AG04450 (cell line): ENCODE measurements at places on chromosomes 5 and 9. TPM values are rescaled to one million over a fixed set of nuclear protein-coding genes. Genes with fewer than 3 reads are reported as not detected.

DNA sequence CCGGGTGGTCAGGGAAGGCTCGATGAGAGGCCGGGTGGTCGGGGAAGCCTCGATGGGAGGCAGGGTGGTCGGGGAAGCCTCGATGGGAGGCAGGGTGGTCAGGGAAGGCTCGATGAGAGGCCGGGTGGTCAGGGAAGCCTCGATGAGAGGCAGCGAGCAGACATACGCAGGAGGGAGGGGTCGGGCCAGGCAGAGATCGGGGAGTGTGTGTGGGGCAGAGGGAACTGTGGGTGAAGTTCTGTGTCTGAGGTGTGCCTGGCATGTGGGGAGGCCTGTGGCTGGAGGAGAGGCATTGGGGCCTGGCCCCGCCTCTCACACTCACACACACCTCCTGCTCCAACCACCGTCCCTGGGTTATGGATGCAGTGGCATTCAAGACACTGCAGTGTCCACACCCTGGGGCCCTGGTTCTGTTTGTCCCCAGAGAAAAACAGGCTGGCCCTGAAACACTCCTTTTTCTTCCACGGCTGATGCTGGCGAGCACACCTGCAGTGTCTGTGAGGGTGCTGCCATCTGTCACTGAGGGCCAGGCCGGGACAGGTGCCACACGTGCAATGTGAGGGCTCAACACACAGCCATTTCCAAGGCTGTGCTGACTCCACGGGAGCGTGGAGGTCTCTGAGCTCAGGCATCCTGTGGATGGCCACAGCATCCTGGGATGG, 6.5 kb upstream of the PLEKHG4B start:
- no peak for DNase-seq

NUTM2F gene
- polyA plus RNA-seq, result not detected in 2 replicates

DNA sequence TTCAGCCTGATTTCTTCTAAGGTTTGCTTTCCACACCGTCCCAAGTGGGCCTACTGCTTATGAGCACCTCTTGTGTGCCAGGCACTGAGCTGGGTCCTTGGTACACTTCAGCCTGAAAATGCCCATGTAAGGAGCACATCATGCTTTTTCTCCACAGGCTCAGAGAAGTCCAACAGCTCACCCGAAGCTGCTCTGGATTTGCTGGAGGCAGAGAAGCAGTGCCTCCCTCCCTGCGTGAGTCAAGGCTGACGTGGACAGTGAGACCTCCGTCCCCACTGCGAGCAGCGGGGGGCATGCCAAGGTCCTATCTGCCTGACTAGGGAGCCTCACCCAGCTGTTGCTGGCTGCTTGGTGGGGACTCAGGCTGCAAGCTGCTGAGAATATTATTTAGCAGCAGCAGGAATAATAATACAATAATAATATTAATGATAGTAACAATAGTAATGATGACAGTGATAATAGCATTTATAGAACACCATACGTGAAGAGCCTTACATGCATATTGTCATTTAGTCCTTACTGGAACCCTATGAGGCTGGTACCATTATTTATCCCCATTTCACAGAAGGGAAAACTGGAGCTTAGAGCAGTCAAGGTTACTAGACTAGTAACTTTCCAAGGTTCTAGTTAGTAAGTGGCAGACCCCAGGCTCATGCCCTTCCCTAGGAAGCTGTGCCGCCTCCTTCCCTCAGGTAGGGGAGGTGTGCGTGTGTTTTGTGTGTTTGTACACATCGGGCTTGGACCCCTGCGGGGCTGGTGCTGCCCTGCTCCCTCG, 194.8 kb downstream of the HSPA4 start:
- DNase-seq, result no peak

DNA sequence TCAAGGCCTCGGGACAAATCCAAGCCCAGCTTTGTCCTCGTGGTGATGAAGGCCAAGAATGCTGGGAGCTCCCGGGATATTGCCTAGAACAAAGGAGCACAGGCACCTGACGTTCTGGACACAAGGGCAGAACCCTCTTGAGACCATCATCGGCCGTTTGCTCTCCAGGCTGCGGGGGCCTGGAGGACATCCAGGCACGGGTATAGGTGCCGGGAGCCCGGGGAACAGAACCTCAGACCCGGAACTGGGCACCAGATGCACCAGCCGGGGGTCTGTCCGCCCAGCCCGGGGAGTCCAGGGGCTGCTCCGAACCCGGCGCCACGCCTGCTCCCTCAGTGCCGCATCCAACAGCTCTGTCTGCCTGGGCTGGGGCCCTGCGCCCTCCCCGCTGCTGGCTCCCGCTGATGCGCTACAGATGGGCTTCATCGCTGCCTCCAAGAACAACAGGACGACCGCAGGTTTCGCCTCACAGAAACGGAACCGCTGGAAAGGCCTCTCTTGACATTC, 88.0 kb downstream of the ADAMTS2 start:
- DNase-seq, result no peak

DNA sequence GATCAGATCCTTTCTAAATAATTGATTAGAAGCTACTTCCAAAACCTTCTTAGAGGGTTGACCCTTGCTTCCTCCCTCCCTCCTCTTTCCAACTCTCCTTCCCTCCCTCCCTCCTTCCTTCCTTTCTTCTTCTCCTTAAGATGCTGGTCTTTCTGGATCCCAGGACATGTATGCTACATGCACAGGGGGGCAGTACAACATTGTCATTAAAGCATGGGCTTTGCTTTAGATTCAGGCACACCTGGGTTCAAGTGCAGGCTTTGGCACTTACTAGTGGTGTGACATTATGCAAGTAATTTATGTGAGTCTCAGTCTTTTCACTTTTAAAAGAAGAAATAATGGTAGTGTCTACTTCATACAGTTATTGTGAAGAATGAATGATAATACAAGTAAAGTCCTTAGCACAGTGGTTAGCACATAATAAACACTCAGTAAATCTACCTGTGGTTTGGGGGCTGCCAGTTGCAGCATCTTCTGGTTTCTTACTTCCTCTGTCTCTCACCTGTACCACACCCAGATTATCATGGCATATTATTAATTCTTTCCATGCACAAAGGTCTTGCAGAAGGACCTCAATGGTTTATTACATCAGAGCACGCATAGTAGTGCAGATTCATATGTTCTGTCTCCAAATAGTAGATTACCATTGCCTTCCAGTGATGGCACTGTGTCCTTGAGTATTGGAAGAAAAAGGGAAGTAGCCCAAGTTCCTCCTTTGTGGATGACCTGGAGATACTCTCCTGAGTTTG, 154.1 kb downstream of the ARHGAP26 start:
- no peak for DNase-seq

- no peak for DNase-seq
Observed at GRCh38 chr9:100083448-100084127, 15.2 kb downstream of the ERP44 start.

DNA sequence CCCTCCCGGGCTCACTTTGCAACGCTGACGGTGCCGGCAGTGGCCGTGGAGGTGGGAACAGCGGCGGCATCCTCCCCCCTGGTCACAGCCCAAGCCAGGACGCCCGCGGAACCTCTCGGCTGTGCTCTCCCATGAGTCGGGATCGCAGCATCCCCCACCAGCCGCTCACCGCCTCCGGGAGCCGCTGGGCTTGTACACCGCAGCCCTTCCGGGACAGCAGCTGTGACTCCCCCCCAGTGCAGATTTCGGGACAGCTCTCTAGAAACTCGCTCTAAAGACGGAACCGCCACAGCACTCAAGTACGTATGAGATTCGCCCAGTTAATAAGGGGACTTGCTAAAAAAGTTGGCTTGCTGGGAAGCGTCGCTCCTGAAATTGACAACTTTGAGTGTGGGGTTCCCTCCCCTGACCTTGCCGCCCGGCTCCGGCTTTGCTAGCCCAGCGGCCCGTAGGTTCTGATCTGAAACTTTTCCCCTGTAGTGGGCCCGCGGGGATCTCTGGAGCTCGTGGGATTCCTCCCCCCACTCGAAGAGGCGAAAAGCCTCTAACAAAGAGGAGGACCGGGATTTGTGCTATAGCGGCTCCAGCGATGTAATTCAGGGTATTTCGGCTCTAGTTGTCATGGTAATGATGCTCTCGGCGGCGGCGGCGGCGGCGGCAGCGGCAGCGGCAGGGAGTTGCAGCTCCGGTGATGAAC, 572 bp downstream of the NR4A3 start:
- DNase-seq, result no peak

- DNase-seq, result no peak
Observed at GRCh38 chr9:92404042-92404836, at the start of gene OGN. Gene OGN (minus strand): TSS chr9:92404578. CDS start chr9:92403407, 1,171 bp downstream.

- no peak for DNase-seq
Observed at GRCh38 chr5:179769271-179769670, 24.5 kb upstream of the LTC4S start.

SMIM32 gene
- polyA plus RNA-seq, result not detected in 2 replicates

SLCO6A1 gene
- not detected in 2 replicates for polyA plus RNA-seq

- DNase-seq, result no peak
Observed at GRCh38 chr9:128653908-128654307, 2.7 kb downstream of the DYNC2I2 start.

DNA sequence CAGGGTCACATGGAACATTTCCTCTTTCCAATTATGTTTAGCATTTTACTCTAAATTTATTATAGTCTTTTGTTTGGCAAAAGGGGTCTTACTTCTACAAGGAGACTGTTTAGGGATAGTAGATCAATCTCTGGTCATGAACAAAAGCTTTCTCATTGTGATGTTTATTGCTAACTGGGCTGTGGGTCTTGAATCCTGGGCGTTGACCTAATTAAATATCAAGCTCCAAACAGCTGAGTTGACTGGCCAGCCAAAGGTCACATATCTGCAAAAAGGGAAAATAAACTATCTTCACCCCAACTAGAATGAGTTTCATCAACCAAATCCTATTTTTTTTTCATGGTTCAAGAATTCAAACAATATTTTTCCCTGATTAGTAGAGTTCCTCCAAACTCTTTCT, 245.4 kb upstream of the TUT7 start:
- no peak for DNase-seq

SLC2A8 gene
- polyA plus RNA-seq, result 5.4 and 6.3 TPM in 2 replicates

SKP2 gene
- polyA plus RNA-seq, result 21.6 and 24.6 TPM in 2 replicates

TMC1 gene
- 0.11 TPM in 1 of 2 replicates, not detected in the other for polyA plus RNA-seq

N4BP3 gene
- 0.29 and 0.30 TPM in 2 replicates for polyA plus RNA-seq

DNA sequence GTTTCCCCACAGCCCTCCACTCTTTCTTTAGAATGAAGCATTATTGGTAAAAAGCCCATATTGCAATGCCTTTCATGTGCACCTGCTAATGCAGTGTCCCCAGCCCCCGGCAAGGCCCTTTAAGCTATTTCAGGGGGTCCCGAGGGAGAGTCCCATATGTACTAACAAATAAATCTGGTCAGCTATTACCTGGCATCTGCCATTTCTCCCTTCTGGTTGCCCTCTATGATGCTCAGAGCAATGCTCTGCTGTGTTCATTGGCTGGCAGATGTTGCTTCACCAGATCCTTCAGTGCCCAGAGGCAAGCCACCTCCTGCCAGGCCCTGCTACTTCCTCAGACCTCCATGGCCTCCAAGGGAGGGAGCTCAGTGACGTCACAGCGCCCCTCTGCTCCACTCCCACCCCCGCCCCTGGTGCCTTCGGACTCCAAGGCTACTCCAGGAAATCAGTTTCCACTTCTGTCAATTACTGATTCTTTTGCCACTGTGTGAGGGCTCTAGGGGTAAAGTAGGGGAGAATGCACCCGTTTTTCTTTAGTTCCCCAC, 201.1 kb upstream of the GLRA1 start:
- DNase-seq, result no peak

GRCh38 chr9:134225816-134226215, 61.5 kb upstream of the RNU6ATAC start:
- no peak for DNase-seq

C7 gene
- 14.4 and 17.1 TPM in 2 replicates for polyA plus RNA-seq

- DNase-seq, result no peak
Observed at GRCh38 chr5:162202285-162202880, 134.8 kb downstream of the GABRG2 start.

DNA sequence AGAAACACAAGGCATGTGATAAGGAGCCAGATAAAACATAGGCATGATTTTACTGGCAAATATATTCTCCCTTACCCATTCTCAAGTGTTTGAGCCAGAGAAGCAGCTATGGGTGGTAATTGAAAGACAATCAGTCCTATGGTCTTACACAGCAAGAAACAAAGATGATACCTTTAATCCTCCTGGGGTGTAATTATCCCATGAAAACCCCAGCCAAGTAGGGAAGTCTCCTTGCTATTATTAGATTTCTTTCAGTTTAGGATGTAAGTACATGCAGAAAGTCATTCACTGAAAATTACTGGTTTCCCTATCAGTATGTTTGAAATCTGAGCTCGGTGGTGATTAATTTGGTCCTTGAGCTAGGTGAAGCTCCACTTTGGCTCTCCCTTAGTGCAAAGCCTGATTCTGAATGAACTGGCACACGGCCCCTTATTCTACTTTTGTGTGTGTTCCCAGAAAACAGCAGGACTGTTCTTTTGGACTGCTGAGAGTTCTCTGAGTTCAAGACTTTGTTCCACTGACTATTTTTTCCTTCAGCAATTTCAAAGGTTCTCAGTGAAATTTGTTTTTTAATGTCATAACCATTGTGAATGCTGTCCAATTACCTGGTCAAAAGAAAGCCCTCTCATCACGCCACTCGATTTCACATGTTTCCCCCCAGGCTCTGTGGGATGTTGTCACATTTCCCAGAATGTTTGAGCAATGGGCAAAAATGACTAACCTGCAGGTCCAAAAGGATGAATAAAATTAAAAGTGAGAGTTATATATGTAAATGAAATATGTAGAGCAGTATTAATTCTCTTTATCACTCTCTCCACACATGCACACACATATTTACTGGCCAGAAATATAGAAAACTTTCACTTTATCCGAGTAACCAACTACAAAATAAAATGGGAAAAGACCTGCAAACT, 343.0 kb downstream of the RAB3C start:
- DNase-seq, result no peak

ITGA1 gene
- 136 and 148 TPM in 2 replicates for polyA plus RNA-seq

DNA sequence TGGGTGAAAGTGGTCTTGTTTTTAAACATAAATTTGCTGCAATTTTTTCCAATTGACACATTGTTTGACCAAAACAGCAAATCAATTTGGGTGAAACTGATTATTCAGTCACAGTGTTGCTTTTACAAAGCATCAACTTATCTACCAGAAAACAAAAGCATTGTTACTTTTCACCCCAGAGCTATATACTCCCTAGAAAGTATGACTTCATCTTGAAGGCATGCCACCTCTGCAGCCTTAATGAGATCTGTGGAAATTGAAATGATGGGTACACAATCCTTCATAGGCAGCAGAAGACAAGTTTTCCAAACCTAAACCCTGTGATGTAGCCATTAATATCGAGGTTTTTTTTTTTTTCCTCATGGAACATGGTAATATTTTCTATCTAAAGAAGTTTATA, 615.9 kb downstream of the CHSY3 start:
- no peak for DNase-seq

CEL gene
- polyA plus RNA-seq, result 0.24 and 0.41 TPM in 2 replicates
